ENCODE measurements at places on chromosomes 16 and 17.
A peak's percentile ranks its signal among the peaks of the same experiment; 100 is the strongest.

DNA sequence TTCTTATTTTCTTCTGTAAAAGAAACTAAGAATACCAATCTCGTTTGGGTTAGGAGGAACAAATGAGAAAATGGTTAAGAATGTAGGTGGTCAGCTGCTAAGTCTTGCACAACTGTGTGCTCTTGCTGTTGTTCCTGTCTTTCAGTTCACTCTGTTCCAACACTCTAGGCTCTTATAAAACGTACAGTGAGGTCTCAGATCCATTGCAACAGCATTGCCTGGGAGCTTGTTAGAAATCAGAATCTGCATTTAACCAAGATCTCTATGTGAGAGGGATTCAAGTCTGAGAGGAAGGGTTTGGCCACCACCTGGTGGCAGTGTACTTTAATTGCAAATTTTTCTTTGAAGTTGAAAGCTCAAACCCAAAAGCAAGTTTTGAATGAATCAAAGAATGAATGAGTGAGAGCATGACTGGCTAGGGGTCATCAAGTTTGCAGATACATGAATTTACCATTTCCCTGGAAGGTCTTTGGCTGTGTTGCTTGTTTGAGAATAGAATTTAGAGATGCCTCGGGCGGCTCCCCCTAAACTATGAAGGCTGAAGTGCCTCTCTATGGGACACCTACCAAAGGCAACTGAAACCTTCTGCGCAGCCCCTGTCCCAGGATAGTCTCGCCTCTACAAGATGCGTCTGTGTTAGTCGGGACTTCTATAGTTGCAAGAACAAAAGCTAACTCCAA, 2.5 kb downstream of the ALOX15B start:
- DNase-seq, result peak; percentile 56

- no peak for DNase-seq
Observed at GRCh38 chr16:26959416-26960009, 107.2 kb upstream of the C16orf82 start.

DNA sequence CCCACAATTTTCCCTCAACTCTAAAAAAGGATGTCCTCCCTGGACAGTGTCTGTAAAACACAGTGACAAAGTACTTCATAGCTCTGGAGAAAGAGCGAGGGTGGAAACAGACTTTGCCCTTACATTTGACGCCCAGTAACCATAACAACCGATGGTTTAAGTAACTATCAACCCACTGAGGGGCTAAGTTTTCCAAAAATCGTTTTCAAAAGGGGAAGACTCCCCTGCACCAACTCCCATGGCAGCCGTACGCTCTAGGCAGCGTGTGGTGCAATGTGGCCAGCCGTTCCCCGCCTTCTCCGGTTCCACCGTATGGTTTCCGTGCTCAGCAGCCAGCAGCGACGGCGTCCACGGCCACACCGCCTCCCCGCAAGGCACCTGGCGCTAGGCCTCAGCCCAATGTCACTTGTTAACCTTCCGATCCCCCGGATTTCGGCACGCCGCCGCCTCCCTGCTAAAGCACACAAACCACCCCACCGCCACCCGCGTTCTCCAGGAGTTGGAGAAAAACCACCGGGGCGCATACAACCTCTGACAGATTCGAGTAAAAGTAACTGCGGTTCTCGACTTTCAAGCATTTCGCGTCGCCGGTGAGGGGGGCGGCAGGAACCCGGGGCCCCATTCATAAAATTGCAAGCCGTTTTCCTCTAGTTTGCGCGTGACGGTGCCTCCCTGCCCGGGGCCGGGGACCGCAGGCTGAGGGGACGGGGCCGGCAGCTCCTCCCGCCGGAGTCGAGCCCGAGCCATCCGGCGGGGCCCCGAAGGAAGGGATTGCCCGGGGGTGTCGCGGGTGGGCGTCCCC, 661 bp downstream of the TEX2 start:
- DNase-seq, result peak; percentile 28

- DNase-seq, result peak; percentile 53
Observed at GRCh38 chr17:34892461-34893249, 68.6 kb downstream of the CCT6B start.

GRCh38 chr16:67296420-67296819, 17.1 kb downstream of the PLEKHG4 start:
- DNase-seq, result no peak

DNA sequence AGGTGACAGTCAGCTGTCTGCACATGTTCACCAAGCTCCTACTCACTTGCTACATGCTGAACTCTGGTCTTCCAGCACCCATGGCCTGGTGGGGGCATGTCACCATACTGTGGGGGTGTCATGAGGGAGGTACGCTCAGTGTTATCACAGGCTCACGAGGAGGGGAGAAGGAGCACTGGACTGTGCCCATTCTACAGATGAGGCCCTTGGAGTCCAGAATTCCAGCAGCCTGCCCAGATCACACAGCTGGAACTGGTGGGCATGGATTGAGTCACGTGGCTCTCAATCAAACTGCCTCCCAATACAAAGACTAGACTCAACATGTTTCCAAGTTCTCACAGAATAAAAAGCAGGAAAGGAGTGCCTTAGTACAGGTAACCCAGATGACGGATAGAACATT, 10.7 kb downstream of the AXIN2 start:
- DNase-seq, result no peak

DNA sequence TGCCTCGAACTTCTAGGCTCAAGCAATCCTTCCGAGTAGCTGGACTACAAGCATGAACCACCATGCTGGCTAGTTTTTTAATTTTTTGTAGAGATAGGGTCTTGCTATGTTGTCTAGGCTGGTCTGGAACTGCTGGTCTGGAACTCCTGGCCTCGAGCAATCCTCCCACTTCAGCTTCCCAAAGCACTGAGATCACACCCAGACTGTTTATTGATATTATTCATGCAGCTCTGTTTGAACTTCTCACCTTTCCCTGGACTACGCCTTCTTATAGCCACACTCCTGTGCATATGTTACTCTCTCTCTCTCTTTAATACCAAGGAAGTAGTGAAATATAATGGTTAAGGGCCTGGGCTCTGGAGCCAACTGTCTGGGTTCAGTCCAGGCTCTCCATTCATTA, 4.6 kb downstream of the COG7 start:
- no peak for DNase-seq

- DNase-seq, result peak; percentile 73
Observed at GRCh38 chr17:1147664-1148063, 32.1 kb downstream of the ABR start.

DNA sequence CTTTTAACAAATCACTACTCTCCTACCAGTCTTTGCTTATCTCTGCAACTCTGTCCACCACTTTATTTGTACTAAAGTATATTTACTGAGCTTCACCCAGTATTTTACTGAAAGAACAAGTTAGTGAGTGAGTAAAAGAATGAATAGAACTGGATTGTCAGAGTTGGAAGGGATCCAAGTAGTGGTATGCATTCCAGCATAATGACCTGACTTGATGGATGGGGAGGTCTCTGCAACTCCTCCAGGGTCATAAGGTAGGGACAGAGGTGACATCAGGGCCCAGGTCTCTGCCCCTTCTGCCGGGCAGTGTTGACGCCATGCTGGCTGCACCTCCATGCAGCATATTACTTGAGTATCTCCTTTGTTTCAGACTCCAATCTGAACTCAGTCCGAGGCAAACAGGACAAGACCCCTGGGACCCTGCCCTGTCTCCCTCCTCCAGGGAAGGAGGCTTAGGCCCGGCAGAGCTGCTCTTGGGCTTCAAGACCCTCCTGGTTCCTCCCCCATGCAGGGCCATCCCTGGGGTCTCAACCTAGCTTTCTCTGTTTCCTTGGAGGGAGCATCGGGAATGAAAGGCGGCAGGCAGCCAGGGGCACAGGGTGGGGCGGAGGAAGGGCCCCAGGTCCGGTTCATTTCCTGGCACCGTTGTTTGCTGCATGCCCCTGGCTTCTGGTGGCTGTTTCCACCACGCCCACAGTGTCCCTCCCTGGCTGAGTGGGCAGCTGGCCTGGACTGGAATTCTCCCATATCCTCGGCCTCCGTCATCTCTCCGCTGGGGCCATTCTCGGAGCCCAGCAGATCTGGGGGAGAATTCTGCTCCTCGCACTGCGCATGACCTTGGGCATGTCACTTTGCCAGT, 12.4 kb upstream of the ITGA3 start:
- no peak for DNase-seq

- DNase-seq, result peak; percentile 12
Observed at GRCh38 chr17:65987988-65988387, 203.9 kb downstream of the CEP112 start.

DNA sequence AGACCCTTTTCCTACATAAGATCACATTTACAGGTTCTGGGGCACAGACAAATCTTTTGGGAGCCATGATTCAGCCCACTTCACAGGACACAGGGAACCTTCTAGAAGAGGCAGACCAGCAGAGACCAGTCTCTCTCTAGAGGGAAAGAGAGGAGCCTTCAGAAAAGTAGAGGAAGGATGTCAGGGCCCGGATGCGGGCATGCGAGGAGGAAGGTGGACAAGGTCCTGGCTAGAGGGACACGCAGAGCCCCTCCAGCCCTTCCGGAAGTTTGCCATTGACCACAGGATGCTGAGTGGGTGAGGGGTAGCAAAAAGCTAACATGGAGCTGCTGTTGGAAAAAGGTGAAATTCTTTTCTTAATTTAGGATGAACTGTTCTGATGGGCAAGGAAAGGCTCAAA, 55.8 kb upstream of the MEAK7 start:
- DNase-seq, result no peak

- no peak for DNase-seq
Observed at GRCh38 chr16:55663765-55664677, 8.2 kb downstream of the SLC6A2 start.

DNA sequence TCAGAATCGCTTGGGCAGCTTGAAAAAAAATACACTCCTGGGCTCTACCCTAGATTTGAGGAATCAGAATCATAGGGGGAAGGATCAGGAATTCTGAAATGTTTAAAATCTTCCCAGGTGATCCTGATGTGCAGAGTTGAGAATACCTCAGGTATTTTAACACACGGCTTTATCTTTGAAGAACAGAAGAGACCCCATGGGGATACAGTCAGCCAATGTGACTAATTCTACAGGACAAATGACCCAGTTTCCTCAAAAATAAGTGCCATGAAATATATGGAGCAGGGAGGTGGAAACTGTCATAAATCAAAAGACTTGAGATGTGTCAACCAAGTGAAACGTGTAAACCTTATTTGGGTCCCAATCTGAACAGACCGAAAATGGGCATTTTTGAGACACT, 52.7 kb downstream of the CCDC42 start:
- no peak for DNase-seq

DNA sequence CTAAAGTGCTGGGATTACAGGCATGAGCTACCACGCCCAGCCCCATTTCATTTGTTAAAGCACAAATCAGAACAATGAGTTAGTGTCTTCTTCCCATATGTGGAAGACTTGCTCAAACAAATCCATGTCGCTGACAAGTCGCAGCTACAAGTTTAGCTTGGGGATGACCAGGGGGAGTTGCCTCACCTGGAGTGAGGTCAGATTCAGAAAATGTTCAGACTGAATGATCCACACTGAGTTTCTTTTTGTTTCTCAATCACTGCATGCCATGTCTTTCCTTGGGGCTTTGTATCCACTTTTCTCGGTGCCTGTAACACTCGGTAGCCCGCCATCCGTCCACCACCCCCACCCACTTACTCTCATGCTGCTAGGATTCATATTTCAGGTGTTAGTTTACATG, 437.3 kb upstream of the DYNLRB2 start:
- DNase-seq, result no peak

All from cerebellar cortex (tissue), 1 donor.